Dermis microvascular lymphatic vessel endothelial cell (primary cell): ENCODE measurements at places on chromosomes 13 and 19. TPM values are rescaled to one million over a fixed set of nuclear protein-coding genes. Genes with fewer than 3 reads are reported as not detected.

Gene SNRPA
- 30.7 and 40.2 TPM in 2 replicates for total RNA-seq

DNA sequence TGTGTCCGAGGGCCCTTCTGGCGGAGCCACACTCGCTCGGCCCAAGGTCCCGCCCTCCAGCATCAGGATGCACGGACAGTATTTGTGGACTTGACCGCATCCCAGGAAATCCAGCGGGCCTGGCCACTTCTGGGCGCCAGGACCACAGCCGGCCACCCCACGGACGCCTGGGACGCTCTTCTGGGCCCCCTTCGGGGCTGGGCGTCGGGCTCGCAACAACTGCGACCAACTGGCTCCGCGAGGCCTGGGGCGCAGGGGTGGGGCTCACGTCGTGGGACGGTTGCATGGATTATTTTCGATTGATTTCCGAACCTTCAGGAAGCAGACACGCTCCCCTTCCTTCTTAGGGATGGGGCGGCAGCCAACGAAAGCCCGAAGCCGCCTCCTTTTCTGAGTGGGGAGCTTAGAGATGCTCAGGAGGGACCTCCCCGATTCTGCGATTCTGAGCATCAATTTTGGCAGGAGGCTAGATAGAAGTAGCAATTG, 521 bp upstream of the NUP58 start:
- peak; percentile 31 for DNase-seq

- DNase-seq = no peak
Observed at GRCh38 chr13:102128216-102128810, 273.5 kb downstream of the FGF14 start.

GRCh38 chr13:113849981-113850721, 13.7 kb downstream of the GAS6 start:
- DNase-seq = no peak

DNA sequence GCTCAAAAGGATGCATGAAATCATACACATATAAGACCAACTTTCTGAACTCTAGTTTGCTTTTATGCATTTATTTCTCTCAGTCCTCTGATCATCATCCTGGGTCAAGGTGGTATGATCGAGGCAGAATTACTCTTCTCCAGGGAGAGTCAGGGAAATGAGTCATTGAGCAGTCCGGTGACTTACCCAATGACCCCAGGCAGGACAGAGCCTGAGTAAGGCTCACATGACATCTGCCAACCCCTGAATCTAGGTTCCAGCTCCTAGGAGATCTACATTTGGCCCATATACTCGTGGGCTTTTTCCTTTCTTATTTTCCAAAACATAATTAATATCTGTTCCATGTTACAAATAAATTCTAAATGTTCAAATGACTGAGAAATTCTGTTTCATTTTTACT, 502.3 kb downstream of the FOXO1 start:
- DNase-seq = peak; percentile 14

DNA sequence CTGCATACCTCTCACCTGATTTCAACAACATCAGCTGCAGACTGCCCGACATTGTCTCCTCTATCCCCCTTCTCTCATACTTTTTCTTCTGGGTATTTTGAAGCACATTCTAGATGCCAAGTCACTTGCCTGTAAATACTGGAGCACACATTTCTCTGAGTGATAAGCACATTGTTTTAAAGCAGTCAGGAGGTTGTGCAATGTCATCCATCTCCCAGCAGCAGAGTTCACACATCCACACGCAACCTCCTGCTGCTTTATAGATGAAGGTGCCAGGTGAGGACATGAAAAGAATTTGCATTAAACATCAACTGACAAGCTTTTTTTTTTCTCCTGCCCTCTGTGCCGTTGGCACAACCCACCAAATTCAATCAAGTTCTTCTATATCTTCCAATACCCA, 5.5 kb downstream of the UPK1A start:
- DNase-seq = no peak
